ENCODE measurements at places on chromosomes 2 and 18.

GRCh38 chr2:214064471-214064870 lies 346.4 kb upstream of the VWC2L start:
- no peak for DNase-seq

DNA sequence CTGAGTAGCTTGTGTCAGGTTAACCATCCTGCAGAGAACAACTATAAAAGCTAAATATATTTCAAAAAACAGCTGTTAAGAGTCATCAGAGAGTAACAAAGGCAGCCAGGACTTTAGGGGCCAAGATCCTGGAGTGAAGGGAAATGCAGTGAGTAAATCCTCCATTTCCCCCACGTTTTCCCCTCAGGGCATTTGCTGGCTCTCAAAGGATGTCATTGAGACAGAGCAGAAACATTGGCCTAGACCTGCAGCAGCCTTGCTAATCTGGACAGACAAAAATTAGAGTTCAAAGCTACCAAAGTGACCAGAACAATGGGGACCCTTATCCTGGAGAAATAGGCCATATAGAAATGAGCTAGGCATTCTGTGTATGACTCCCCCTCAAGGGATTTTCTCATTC lies 21.1 kb upstream of the KLHL29 start:
- DNase-seq, result no peak

- DNase-seq, result no peak
These were observed 109.9 kb downstream of the ZNF236 start for GRCh38 chr18:76932026-76932819.

DNA sequence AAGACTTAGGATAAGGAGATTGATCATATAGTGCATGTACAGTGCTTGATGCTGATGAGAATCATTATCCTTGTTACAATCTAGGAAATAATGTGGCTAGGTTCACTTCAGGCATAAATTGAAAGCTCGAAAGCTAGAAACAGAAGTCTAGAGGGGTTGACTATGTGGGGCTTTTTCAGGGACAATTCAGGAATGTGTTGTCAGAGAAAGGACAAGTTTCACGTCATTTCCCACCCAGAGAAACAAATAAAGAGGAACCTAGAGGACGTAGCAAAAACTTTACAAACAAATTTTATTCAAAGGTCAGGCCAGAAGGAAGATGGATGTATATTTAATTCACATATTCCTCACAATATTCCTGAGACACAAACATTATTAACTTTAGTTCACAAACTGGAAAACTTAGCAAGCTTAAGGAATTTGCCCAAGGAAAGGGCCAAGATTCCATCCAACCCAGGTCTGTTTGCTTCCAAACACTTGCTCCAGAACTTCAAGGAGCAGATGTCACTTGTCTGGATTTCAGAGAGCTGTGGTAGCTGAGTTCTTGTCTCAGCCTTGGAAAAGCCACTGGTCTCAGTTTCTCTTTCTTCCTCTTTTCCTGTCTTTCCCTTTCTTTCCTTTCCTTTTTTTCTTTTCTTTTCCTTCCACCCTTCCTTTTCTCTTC lies 7.4 kb downstream of the CYRIA start:
- no peak for DNase-seq
